ENCODE measurements at places on chromosomes 2 and 18.

DNA sequence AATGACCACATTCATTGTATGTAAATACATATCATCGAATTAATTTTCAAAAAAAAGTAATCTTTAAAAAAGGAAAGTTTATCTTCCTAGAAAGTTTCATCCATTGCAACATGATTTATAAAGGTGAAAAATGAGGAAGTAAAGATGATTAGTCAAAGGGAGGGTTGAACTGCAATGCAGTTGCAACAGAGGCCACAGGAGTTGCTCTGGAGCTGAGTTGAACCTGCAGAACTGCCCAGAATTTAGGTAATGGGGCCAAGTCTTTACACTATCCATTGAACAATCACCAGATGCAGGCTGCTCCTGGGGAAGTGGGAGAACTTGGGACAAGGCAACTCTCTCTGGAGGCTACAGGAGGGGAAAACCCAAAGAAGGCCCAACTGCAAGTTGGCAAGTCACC lies 390.7 kb downstream of the METTL4 start:
- no peak for DNase-seq

GRCh38 chr2:212494418-212495020 lies 44.1 kb downstream of the ERBB4 start:
- DNase-seq, result no peak

DNA sequence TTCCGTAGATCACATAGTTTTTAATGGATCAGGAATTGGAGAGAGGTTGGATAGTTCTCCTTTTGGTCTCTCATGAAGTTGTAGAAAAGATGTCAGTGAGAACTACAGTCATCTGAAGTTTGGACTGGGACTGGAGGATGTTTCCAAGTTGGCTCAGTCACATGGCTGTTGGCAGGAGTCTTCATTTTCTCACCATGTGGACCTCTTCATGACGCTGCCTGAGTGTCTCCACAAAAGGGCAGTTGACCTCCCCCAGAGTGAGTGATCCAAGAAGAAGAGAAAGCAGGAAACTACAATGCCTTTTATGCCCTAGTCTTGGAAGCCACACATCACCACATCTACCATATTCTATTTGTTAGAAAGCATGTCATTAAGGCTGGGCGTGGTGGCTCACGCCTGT lies 171.7 kb downstream of the EPHA4 start:
- no peak for DNase-seq

- DNase-seq, result no peak
Measured at GRCh38 chr2:5242751-5243150, 449.4 kb upstream of the SOX11 start.

DNA sequence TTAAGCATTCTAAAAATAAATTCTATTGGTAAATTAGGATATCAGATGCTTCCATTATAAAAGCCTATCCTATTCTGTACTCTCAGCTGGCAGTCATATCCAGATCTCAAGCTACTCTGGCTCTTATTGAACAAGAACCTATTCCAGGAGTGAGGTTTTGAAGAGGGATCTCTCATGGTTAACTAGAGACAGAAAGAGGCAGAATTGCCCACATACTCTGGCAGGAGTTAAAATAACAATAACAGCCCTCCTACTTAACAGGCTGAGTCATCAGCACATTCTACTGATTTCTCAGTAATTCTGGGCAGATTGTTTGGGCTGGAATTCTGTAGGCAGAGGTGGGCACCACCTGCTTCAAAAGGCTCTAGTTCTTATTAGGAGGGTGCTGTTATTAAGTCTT lies 142.0 kb upstream of the UNC80 start:
- DNase-seq, result no peak

- no peak for DNase-seq
Measured at GRCh38 chr2:64410671-64411070, 43.3 kb upstream of the LGALSL start.

- no peak for DNase-seq
Measured at GRCh38 chr18:26443853-26444252, 104.5 kb downstream of the KCTD1 start.

GRCh38 chr2:100919316-100919715 lies 82.8 kb upstream of the RPL31 start:
- DNase-seq, result no peak

DNA sequence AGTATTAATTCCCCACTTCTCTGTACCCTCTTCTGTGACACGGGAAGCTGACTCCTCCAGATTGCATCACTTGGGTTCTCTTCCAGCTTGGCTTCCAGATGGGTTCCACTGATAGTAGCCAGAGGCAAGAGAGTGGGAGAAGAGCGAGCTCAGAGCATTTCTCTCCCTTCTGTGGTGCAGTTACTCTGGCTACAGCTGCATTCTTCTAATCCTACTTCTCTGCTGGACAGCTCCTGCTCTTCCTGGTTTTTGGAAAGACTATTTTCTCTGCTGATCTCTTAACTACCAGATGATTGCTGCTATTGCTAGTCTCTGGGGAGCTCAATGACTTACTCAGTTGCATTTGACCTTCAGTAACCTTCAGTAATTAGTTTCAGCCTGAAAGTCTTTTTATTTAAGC lies 187.5 kb upstream of the MAP2 start:
- no peak for DNase-seq

DNA sequence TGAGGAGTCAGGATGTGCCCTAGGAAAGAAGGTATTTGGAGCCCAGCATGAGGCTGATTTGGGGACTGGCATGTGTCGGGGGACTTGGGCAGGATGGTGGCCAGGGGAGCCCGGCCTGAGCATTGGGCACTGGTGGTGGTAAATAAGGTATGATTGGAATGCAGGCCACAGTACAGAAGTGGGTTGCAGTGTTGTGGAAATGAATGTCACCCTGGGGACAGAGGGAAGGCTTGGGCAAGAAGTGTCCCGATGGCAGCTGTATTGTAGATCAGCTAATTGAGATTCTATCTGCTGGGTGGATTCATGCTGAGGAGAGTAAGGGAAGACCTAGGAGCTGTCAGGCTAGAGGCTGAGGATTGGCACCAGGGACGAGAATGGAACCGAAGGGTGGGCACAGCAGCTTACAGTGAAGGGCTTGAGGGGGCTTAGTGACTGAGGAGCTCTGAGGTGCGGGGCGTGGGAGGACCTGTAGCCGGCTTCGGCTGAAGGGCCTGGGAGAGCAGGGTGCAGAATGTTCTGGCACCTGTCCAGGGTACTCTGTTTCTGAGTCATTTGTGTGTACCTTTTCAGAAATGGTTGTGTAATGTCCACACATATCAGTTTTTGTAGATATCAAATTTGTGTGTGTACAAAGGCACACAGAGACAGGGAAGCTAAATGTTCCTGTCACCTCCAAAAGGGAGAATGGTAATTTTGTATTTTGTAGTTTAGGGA lies 170.2 kb downstream of the PRKCE start:
- DNase-seq, result no peak
